ENCODE measurements at places on chromosomes 5 and 9.

- DNase-seq = no peak
Measured at GRCh38 chr5:67094476-67095300, 101.9 kb downstream of the CD180 start.

GRCh38 chr9:126111556-126111955 lies 215.1 kb upstream of the MVB12B start:
- no peak for DNase-seq

GRCh38 chr5:135635451-135635850 lies 56.7 kb upstream of the CXCL14 start:
- no peak for DNase-seq

DNA sequence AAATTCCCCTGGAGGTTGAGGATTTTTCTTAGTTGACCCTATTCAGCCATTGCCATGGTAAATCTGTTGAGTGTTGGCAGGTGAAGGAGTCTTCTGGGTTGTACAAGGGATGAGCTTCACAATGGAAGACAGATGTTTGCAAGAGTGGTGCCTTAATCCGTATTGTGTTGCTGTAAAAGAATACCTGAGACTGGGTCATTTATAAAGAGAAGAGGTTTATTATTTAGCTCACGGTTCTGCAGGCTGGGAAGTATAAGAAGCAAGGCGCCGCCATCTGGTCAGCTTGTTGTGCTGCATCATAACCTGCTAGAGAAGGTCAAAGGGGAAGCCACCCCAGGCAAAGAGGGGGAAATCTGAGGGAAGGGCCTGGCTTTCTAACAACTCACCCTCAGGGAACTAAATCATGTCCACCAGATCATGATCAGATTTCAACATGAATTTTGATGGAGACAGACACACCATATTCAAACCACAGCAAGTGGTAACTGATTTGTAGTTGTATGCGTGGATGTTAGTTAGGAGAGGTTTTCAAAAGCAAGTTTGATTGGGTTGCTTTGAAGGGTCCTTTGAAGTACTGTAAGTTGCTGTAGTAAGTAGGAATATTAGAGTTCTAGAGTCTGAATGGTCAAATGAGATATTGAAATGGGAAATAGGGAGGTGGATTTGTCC lies 2.5 kb downstream of the TNPO1 start:
- DNase-seq = peak; percentile 66

- no peak for DNase-seq
Measured at GRCh38 chr5:152136321-152136720, 211.7 kb upstream of the GLRA1 start.

DNA sequence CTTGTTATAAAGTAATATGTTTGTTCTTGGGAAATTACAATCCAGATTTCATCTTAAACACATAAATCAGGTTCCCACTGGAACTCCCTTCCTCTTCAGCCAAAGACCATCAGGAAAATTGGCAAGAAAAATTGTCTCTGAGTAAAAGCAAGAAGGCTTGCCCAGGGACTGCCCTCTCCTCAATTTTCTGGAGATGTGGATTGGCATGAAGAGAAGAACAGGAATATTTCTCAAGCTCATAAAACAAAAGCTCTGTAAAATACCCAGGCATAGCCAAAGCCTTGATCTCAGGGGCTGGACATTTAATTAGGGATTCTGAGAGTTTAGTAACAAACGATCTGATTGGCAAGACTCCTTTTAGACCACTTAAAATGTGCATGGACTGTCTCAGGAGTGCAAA lies 223.4 kb downstream of the ZNF608 start:
- DNase-seq = no peak

DNA sequence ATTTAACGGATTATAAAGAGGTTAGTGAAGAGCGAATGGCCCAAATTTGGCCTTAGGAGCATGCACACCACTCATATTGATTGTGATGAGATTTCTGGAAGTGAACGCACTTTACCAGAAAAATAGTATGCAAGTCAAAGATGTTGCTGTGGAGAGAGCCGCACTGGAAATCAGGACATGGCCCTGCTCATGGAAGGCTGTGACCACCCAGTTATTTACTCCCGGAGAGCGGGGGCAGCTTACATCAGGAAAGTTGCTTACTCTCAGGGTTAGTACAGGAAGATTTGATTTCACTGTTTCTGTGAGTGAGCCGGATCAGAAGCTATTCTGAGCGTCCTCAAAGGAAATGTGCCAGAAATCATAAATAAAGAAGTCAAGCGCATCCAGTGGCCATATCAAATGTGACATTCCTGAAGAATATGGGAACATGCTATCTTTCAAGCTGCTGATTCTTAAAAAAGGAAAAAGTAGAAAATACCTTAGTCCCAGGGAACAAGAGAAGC lies 42.9 kb upstream of the STRBP start:
- no peak for DNase-seq

DNA sequence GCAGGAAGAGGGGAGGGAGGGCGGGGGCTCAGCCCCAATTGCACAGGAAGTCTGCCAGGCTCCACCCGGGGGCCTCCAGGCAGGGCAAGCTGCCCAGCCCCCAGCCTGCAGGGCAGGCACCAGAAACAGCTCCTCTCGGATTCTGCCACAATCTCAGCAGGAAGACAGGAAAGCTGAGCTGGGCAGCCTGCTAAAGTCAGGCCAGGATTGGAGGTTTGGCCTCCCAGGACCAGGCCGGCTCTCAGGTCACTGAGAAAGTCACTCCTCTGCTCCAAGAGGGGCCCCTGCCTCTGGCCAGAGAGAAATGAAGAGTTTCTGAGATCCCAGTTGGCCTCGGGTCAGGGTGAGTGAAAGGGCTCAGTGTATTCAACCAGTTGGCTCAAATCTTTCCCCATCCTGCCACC lies 54.6 kb upstream of the STXBP1 start:
- DNase-seq = no peak

- no peak for DNase-seq
Measured at GRCh38 chr5:67581203-67581602, 384.6 kb upstream of the CD180 start.

DNA sequence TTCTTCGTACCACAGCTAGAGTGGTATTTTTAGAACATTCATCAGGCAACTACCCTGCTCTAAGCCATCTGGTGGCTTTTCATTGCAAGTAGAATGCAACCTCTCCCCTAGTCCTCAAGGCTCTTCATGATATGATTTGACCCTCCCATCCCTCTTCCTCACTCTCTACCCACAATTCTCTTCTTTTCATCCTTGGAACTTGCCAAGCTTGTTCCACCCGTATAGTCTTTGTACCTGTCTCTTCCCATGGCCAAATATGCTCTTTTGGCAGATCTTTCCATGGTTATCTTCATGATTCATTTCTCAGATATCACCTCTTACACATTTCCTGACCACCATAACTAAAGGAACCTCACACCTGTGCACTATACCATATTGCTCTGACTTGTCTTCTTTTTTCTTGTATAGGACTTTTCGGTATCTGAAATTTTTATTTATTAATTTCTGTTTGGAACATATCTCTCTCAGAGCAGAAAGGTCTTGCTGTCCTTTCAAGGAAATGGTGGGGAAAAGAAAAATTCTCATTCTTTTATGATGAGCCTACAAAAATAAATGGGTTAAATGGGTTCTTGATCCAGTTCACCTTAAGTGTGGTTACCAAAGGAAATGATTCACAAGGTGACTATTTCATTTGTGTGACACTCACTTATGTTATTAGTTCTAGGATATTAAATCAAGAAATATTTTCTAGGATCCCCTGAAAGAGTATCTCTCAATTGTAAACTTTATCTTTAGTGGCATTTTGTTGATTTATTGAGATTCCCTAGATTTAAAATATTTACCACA lies 3.7 kb upstream of the CD274 start:
- no peak for DNase-seq

- DNase-seq = no peak
Measured at GRCh38 chr5:109305352-109305751, 104.4 kb downstream of the PJA2 start.

GRCh38 chr9:135330685-135331590 lies 148.6 kb upstream of the PPP1R26 start:
- no peak for DNase-seq

GRCh38 chr5:24817966-24818365 lies 173.2 kb upstream of the CDH10 start:
- DNase-seq = no peak

- DNase-seq = no peak
Measured at GRCh38 chr9:81237565-81238231, 451.6 kb downstream of the TLE1 start.

DNA sequence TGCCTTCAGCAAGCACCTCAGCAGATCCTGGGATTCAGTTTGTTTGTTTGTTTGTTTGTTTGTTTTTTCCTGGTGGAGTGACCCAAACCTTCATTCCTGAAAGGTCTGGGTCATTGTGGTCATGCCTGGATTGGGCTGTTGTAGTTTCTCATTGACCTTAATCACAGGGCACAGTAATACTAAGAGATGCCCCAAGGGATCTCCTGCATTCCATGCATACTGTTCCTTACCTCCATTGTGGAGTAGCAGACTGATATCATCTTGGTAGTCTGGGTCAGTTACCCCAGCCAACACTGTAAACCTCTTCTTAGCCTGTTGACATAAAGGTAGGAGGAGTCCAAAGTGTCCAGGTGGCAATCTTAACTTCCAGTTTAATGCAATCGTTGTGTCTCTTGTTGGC lies 1466.7 kb upstream of the CDH9 start:
- DNase-seq = no peak

GRCh38 chr5:133927300-133928180 lies 40.9 kb downstream of the C5orf15 start:
- DNase-seq = no peak

GRCh38 chr5:158634714-158635113 lies 465.0 kb downstream of the EBF1 start:
- DNase-seq = no peak

DNA sequence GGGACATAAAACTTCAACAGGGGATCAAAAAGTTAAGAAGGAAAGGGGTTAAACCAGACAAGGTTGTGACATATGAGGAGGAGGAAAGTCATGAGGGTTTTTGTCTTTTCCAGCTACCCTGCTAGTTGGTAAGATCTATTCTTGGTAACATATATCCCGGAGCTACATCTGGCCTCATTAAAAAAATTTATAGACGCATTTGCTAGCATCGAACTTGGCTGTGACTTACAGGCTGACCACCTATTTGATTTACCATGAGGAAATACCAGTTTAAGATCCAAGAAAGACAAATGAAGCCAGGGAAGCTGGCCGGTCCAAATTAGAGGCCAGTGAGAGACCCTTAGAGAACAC lies 87.6 kb upstream of the NIPAL4 start:
- DNase-seq = no peak

- no peak for DNase-seq
Measured at GRCh38 chr9:109307380-109308240, 13.2 kb downstream of the EPB41L4B start.

GRCh38 chr9:131976157-131977108 lies 103.2 kb downstream of the MED27 start:
- no peak for DNase-seq

- DNase-seq = peak; percentile 59
Measured at GRCh38 chr5:5424736-5425135, 2.3 kb downstream of the ICE1 start.
